GM18507 (cell line): ENCODE measurements at places on chromosomes 1 and 21.

- DNase-seq: no peak
Measured at GRCh38 chr21:16913010-16913409, 599.8 kb upstream of the CXADR start.

GRCh38 chr21:25906587-25906986 lies 171.8 kb downstream of the GABPA start:
- no peak for DNase-seq

DNA sequence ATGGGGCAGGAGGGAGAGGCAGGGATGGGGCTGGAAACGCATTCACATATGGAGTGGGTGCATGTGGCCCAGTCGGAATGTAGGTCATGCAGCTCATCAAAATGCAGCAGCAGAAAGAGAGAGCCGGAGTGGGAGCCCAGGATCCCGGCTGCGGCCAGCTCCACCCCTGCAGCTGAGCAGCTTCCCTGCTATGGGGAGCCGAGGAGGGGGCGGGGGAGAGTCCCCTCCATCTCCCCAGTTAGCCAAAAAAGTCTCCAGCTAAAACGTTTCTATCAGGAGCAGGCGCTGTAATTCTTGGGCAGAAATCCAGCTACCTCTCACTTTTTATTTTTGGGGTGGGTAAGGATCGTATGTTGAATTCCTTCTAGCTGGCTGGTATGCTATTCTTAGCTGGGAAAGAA lies 39.7 kb downstream of the MRPL37 start:
- no peak for DNase-seq

DNA sequence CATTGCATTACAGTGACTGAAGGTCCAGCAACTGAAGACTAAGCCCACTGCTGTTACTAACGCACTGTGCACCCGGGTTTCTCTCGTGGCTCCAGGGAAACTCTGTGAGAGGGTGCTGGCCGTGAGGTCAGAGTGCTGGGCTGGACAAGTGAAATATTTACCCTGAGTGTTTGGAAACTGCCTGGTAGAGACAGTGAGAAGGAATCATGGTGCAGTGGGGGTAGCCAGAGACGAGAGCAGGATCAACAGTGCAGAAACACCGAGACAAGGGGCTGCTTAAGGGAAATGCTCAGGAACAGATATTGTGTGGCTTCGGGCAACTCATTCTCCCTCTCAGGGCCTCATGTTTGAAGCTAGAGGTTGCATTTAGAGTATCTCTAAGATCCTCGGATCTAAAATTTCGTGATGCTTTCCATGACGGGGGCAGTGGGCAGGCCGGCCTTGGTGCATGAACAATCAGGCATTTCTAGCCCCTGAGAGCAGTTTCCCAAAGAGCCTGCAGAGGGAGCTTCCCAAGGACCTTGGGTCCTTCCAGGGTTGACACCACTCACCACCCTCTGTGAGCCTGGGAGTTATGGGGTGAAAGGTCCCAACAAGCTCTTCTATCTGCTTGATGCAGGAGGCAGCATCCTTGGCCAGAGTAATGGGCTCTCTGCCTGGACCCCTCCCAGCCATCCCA lies 9.7 kb downstream of the CD2 start:
- DNase-seq: no peak

GRCh38 chr1:7839526-7839925 lies 13.3 kb downstream of the UTS2 start:
- DNase-seq: no peak

DNA sequence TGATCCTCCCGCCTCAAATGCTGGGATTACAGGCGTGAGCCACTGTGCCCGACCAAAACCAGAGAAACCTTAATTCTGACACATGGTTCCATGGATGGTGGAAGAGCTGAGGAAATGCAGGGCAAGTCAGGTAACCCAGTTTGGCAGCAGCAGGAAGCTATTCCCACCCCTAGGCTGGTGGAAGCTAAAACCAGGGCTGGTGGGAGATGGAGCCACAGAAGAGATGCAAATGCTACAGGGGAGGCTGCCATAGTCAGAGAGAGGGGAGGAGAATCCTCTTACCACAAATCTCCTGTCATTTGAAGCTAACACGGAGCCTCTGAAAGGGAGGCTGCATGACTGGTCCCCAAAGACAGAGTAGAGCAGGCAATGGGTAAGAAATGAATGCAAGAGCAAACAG lies 4.1 kb upstream of the CDC42BPA start:
- DNase-seq: no peak

GRCh38 chr21:19076031-19076430 lies 672.4 kb upstream of the TMPRSS15 start:
- DNase-seq: no peak

GRCh38 chr1:24516506-24516905 lies 13.9 kb downstream of the RCAN3 start:
- DNase-seq: no peak

DNA sequence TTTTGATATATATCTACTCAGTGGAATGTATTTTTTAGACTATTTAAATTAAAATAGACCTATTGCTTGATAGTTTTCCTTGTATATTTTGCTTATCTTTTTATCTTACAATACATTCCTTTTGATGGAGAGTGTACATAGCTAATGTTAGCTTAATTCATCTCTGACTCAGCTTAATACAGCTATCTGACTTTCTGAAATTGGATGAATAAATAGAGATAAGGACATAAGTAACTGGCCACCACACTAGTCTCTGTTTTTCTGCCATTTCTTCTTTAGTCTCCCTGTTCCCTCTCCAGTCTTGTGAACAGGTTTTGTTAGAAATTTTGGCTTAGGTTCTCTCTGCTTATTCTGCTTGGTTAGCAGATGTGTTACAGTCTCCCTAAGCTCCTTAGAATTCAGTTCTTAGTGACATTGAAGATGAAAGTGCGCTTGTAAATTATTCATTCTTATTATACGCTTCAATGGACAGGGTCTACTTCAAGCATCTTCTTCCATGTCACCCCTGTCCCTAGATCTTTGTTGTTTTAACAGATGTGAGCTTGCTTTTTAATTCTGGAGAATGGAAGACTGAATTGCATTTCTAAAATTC lies 59.6 kb downstream of the XPR1 start:
- no peak for DNase-seq

DNA sequence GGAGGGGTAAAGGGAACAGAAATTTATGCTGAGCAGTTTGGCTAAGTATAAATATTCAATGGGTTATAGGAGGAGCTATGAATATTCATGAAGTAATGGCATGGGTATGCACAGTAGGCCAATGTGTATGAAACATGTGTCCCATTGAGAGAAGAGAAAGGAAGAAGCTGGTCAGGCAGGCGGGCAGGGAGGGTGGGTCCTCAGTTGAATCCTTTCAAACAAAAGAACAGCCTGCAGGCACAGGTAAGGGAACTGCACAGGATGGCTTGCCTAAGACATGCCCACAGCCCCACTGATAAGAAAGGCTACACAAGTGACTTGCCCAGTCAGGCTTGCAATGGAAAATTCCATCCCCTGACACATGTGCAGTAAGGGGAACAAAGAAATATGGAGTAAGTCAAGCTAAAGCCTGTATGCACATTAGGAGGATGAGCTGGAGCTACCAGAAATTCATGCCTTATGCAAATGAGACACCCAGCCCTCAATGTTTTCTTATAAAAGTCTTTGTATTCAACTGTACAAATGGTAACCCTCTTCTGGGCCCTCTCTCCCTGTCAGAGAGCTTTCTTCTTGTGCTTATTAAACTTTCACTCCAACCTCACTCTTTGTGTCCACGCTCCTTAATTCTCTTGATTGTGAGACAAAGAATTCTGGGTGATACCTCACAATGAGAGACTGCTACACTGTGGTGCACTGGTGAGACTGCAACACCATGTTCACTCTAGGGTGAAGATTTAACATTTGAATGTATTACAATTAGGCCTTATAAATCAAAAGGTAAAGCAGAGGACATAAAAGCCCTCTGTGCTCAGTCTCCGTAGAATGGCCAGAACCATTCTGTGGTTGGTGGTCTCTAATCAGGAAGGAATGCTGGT lies 96.5 kb downstream of the ATP1B1 start:
- no peak for DNase-seq

GRCh38 chr1:173117108-173117633 lies 66.4 kb upstream of the TNFSF18 start:
- DNase-seq: no peak

GRCh38 chr1:59345221-59345620 lies 48.3 kb downstream of the FGGY start:
- no peak for DNase-seq

- no peak for DNase-seq
Measured at GRCh38 chr1:87844251-87844650, 515.6 kb downstream of the LMO4 start.

DNA sequence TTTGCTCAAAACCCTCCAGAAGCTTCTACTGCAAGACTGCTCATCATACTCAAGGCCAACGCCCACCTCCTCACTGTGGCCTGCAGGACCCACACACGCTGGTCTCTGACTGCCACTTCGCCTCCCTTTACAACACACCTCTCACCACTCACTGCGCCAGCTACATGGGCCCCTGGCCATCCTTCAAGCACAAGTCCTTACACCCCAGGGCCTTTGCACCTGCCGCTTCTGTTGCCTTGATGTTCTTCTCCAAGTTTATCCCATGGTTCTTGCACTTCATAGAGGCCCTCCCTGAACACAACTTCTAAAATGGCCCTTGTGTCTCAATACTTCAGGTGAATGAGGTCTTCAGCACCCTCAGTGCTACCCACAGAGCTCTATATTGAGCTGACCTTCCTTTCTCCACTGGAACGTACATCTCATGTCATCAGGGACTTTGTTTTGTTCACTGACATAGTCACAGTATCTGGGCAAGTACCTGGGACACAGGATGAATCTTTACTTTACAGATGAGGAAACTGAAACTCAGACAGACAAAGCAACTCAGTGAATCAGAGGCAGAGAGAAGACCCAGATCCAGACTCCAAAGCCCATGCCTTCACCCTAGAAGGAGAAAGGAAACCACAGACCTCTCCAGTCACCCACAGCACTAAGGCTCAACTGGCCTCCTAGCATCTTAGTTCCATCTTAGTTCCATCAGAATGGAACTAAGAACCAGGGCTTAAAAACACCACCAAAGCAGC lies 34.7 kb upstream of the CLSTN1 start:
- DNase-seq: no peak

DNA sequence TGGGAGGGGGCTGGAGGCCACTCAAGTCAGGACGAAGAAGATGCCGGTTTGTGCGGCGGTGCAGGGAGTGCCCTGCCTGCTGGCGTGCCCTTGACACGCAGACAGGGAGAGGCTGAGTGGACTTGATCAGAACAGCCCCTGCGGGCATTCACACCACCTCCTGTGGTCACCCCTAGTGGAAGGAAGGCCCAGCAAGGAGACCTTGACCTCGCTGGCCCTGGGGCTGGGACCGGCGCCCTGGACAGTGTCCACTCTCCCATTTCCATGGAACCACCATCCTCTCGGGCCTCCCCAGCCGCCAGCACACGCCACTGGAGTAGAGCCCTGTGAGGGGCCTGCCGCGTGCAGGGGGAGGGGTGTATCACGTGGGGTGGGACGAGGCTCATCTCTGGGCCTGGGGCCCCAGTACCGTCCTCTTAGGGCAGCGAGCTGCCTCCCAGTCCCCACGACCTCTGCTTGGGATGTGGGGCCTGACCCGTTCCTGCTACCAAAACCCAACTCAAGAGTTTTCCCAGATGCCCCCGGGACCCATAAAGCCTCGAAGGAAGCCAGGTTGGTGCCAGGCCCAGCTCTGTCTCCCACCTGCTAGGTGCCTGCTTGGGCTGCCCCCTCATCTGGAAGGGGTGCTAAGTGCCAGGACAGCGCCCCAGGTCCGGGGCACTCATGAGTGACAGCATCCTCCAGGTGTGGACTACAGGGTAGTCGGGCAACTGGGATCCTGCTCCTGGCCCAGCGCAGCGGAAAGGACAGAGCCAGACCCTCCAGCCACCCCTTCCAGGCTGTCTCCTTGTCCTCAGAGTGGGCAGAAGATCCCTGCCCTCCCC lies 62.8 kb downstream of the SLX9 start:
- DNase-seq: no peak

GRCh38 chr1:230091473-230092231 lies 24.6 kb downstream of the GALNT2 start:
- DNase-seq: no peak

DNA sequence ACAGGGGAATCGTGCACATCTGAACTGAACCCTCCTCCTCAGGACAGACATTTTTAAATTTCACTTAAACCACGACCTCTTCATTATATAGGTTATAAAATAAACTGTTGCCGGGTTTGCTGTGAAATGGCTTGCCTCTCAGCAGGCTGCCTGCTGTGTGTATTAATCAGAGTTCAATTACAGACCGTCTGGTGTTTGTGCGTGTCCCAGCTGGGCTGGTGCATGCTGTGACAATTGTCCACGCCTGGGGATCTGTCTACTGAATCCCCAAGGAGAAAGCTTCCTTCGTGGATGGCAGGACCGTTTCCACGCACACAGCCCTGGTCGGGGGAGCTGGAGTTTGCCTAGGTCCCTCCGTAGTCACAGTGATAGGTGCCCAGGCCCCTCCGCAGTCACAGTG lies 13.4 kb upstream of the AGPAT3 start:
- no peak for DNase-seq

DNA sequence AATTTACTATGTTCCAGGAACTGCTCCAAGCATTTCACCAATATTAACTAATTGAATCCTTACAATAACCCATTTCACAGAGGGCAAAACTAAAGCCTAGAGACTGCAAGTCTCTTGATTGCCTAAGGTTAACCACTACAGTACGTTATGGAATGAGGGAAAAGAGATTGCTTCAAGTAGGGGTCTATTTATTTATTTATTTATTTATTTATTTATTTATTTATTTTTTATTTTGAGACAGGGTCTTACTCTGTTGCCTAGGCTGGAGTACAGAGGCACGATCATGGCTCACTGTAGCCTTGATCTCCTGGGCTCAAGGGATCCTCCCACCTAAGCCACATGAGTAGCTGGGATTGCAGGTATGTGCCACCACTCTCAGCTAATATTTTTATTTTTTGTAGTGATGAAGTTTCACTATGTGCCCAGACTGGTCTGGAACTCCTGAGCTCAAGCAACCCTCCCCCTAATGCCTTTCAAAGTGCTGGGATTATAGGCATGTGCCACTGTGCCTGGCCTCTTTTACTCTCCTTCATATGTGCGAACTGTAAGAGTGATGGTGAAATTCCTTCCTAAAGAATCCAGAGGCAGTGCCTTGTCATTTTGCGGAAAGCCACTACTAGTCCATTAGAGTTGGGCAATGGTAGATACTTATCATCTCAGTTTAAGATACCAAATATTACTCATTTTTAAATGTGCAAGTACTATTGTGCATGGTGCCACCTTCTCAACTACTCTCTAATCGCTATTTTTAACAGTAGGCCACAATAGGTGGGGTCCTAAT lies 65.7 kb upstream of the CYP2J2 start:
- no peak for DNase-seq

DNA sequence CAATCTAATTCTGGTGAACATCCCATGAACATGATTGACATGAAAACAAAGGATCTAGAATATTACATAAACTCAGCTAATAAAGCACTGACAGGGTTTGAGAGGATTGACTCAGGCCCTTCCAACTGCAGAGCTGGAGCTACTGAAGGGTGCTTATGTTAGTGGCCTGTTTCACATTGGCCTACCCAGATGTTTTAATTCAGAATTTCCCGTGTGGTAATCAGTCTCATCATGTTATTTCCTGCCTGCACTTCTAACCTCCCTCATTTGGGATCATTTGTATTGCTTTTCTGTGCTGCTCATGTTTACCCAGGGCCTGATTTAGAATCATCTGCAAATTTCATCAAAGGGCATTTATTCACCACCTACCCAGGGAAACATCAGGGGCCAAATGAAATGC lies 270.3 kb downstream of the PLPP3 start:
- no peak for DNase-seq

GRCh38 chr1:18230840-18231239 lies 123.2 kb downstream of the IGSF21 start:
- DNase-seq: no peak

GRCh38 chr1:225044258-225044657 lies 114.8 kb downstream of the DNAH14 start:
- no peak for DNase-seq

GRCh38 chr1:101379950-101380349 lies 143.1 kb downstream of the S1PR1 start:
- no peak for DNase-seq

GRCh38 chr1:226624526-226624925 lies 76.0 kb downstream of the STUM start:
- DNase-seq: no peak
